Nucleus accumbens (tissue), 56 donors: ENCODE measurements at places on chromosomes 16 and 17.

GRCh38 chr16:77657016-77657415, 65.3 kb upstream of the NUDT7 start:
- DNase-seq: no peak

- DNase-seq: no peak
These were observed 1.9 kb upstream of the SLC5A2 start for GRCh38 chr16:31480851-31481536.

DNA sequence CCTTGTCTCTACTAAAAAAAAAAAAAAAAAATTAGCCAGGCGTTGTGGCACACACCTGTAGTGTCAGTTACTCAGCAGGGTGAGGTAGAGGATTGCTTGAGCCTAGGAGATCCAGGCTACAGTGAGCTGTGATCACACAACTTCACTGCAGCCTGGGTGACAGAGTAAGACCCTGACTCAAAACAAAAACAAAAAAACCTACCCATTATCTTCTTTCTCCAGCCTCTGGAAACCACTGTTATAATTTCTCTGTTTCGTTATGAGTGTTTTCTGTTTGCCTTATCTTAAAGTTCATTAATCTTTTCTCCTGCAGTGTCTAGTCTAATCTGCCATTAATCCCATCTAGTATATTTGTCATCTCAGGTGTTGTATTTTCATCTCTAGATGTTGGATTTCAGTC, 18.6 kb upstream of the CLTC start:
- no peak for DNase-seq

- DNase-seq: no peak
These were observed 305.1 kb downstream of the MAP2K6 start for GRCh38 chr17:69719474-69720048.

GRCh38 chr16:67539691-67540635, 11.3 kb downstream of the RIPOR1 start:
- no peak for DNase-seq
